ENCODE measurements at places on chromosomes 5 and 9.

DNA sequence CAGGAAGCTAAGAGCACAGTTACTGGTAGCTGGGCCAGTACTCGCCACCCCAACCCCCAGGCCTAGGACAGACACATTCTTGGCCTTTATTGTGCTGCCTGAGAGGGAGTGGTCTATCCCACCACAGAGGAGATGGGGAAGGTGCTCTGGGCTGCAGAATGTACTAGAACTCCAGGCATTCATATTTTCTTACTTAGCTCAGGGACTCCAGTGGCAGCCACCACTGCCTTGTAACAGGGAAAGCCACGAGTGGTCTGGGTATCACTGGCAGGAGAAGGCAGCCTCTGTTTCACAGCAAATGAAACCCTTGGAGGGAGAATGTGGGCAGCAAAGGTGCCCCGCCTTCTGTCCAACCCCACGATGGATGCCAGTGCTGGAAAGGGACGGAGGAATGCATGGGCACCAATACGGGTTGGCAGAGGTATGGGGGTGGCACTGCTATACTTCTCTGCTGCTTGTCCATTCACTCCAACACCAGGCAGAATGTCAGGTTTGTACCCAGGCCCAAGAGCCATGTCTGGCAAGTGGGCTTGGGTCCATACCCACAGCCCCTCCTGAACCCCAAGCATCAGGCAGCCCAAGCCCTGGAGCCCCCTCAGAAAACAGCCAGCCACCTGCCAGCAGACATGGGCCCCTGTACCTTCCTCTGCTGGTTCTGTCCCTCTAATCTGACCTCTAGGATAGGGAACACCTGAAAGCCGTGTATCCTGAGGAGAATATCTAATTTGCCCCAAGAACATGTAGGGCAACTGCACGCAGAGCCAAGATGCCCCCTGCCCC lies 4.6 kb downstream of the SEPTIN8 start:
- no peak for DNase-seq

DNA sequence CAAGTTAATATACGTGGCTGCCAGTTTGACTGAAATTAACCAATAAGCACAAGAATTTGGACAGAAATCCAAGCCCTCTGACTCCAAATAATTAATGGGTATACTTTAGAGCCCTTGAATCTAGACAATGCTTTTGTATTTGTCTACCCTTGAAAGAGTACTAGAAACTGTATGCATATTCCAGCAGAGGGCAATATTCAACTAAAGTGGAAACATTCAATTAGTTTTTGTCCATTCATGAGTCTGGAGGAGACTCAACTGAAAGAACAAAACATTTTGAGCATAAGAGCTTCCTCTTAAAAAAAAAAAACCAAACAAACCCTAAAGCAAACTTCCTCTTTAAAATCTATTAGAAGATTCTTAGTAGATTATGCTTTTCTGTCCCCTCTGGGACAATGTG lies 157.8 kb downstream of the ARHGEF28 start:
- no peak for DNase-seq

DNA sequence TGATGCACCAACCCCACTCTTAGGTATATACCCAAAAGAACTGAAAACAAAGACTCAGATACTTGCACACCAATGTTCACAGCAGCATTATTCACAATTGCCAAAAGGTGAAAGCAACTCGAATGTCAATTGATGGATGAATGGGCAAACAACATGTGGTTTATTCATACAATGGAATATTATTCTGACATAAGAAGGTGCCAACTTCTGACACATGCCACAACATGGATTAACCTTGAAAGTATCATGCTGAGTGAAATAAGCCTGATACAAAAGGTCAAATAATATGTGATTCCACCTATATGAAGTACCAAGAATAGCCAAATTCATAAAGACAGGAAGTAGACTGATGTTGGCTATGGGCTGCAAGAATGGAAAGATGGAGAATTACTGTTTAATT lies 35.0 kb downstream of the CTNND2 start:
- DNase-seq, result no peak

GRCh38 chr9:36046923-36047322 lies 10.2 kb downstream of the RECK start:
- DNase-seq, result no peak

- DNase-seq, result no peak
Measured at GRCh38 chr9:71763832-71764231, 4.5 kb downstream of the CEMIP2 start.

- no peak for DNase-seq
Measured at GRCh38 chr5:96114736-96115135, 153.1 kb upstream of the ELL2 start.

GRCh38 chr5:135400866-135401265 lies 1.8 kb upstream of the MACROH2A1 start:
- DNase-seq, result no peak

DNA sequence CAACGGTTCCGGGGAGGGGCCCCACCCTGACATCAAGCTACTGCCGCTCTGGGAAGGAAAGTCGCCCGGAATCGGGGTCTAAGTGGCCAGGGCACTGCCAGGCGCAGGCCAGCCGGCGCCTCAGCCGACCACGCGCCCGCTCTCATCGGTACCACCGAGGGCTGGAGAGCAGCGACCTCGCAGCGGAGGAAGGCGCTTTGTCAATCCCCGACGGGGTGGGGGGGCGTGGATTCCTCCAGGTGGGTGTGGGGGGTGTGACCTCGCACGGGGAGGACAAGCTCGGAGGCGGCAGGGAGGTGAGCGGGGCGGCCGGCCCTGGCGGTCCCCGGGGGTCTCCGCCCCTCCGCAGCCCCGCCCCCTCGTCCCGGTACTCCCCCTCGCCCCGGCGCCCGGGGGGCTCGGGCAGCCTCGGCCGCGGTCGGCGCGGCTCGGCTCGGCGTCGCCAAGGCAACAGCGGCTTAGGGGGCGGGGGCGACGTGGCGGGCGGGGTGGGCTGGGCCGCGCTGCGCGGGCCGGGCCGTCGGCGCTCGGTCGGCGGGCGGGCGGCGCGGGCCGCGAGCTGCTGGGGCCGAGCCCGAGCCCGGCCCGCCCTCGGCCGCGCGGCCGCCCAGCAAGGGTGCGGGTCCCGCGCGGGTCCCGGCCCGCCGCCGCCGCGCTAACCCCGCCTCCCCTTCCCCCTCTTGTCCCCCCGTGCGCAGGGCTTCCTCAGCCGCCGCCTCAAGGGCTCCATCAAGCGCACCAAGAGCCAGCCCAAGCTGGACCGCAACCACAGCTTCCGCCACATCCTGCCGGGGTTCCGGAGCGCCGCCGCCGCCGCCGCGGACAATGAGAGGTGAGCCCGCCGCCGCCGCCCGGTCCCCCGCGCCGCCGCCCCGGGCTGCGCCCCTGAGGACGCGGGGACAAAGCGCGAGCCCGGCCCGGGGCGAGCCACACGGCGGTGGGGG lies 47.5 kb downstream of the DAB2IP start:
- DNase-seq, result peak; percentile 18

GRCh38 chr5:153636670-153637451 lies 146.4 kb downstream of the GRIA1 start:
- DNase-seq, result no peak

DNA sequence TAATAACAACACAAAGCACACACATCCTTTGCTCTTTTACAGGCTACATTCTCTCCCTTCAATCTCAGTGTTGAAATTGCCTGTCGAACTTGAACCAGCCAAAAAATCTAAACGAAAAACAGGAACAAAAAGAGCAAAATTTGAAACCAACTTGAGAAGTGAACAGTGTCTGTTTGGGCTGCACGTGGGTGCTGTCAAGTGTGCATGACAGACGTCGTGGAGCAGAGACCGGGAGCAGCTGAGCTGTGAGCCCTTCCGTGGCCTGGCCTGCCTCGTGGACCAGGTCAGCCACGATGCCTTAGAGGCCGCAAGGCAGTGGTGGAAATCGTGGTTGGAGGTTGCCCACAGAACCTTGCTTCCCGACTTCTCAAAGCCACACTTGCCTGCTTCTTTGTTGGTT lies 34.8 kb upstream of the DENND1A start:
- DNase-seq, result no peak

- DNase-seq, result no peak
Measured at GRCh38 chr5:17431272-17432050, 66.6 kb upstream of the TAF11L2 start.

GRCh38 chr5:176736931-176737745 lies 73.2 kb upstream of the UNC5A start:
- no peak for DNase-seq

GRCh38 chr9:136587944-136588662 lies 42.3 kb upstream of the NOTCH1 start:
- DNase-seq, result peak; percentile 80

DNA sequence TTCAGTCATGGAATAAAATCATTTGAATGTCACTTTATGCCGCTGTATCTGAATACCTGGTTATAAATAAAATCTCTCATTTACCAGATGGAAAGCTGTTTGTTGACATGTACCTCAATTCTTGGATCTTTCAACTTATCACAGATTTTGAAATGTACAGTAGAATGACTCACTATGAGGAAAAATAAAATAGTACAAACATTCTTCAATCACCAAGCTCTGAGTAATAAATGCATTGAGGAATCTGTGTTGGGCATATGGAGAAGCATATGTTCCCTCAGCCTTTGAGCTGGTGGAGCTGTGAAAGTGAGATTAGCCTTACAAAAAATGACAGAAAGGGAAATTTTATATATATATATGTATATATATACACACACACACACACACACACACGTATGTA lies 175.4 kb downstream of the KIAA0825 start:
- no peak for DNase-seq

DNA sequence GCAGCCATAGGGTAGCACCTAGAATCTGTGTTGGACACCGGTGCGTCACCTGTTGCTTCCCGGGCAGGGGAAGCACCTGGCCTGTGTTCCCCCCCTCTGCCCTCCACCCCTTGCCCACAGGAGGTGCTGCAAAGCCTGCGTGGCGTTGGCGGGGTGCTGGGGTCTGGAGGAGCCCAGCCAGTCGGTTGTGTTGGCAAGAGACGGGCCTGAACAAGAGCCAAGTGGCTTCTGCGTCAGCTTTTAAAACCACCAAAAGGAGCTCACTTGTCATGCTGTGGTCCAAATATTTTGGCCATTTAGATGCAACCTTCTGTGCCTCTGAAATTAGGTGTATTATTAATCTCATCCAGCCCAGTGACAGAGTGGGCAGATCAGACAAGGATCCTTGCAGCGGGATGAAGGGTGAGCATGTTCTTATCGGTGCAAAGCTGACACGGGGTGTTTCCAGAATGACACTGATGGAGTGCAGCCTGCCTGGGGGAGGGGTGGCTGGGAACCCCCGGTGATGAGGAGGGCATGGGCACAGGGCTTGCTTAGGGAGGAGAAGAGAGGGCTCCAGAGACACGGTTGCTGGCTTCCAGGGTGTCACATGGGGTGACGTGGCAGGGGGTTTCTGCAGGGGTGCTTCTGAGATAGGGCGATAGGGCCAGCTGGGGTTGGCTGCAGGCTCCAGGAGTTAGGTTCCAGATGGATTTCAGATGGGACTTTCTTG lies 9.7 kb upstream of the RXRA start:
- DNase-seq, result no peak

DNA sequence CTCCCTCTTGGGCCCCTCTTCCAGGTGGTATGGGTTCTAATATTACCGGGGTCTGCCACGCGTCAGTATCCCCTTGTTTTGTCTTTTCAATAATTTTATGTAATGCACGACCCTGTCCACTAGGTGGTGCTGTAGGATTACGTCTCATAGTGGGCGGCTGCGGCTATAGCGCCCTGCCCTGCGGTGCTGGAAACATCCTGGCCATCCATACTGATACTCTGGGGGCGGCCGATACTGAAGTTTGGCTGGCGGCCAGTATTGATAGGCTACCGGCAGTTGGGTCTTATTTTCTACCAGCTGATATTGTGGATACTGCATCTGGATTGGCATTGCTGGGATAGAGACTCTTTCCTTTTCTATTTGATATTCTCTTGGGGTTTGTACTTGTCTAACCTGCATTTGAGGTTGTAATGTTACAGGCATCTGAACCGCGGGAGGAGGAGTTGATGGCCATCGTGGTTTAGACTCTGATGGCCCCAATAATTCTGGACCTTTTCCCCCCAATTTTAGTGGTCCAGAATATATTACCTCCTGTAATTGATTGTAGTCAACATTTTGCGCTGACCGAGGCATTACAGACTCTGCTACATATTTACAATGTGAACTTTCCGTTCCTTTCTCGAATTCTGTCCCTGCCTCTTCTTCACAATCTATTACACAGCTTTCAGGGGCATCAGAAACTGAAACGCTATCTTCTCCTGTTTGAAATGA lies 3.3 kb upstream of the TMEM141 start:
- peak; percentile 74 for DNase-seq

DNA sequence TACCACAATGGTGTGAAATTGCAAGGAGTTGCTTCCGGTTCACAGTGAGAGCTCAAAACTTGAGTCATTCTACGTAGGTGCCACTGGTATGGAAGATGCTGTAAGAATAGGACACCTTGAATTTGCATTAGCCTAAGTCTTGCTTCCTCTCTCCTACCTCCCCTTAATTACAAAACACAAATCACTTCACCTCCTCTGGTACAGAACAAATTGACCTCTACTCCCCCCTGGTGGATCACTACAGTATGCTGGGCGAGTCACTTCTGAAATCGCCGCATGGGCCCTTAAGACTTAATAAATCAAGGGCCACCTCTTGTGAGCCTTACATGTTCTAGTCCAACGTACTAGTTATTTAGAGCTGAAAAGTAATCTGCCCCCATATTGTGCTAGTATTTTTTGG lies 145.3 kb upstream of the SMARCA2 start:
- no peak for DNase-seq

DNA sequence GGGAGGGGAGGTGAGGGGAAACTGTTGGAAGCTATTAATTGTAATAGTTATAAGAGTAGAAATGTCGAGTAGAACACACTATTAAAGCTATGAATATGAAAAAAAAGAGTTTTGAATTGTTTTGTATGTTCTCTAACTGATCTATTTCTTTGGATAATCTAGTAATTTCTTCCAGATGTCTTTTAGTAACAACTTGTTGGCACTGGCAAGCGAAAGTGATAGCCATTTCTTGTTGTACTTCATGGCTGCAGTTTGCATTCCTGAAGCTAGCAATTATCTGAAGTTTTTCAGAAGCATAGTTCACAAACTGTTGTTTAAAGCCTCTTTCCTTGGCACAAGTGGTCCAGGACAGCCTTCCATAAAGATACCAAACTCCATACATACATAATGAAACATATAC lies 49.4 kb upstream of the SPATA31C2 start:
- no peak for DNase-seq

DNA sequence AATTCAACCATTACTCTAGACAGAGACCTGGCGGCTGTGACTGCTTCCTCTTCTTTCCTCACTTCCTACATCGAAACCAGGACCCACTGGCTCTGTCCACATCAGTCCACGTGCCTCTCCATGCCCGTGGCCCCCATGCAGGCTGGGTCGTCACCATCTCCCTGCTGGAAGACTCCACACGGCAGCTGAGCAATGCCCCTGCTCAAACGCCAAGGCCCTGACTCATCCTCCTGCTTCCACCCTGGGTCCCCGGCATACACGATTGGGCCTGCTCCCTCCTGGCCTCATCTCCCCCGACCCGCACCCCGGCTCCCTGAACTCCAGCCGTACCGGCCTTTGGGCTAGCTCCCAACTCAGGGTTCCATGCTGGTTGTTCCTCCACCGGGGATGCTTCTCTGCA lies 67.2 kb upstream of the IER5L start:
- no peak for DNase-seq
